H4 (cell line): ENCODE measurements at places on chromosomes 16 and 17. TPM values are rescaled to one million over a fixed set of nuclear protein-coding genes. Genes with fewer than 3 reads are reported as not detected.

Gene KRT12
- not detected in 2 replicates for total RNA-seq

GRCh38 chr17:82314727-82315605 is 2.4 kb downstream of the CD7 start:
- no peak for DNase-seq

DNA sequence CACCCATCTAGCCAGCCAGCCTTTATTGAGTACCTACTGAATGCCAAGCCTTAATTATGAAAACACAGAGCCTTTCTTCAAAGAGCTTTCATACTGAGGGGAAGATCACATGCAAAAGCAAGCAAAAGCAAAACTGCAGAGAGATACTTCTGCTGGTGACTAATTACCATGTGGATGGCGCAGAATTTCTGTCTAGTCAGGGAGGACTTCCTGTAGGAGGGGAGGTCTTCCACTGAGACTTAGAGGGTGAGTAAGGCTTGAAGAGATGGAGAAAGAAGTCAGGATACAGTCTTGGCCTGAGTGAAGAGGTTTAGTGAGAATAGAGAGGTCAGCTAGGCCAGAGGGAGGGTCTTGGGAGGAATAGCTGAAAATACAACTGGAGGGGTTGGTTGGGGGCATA is 53.9 kb upstream of the CCL2 start:
- no peak for DNase-seq

GRCh38 chr16:75070012-75070841 is 46.4 kb downstream of the LDHD start:
- no peak for DNase-seq

Gene TMEM114
- not detected in 2 replicates for total RNA-seq

DNA sequence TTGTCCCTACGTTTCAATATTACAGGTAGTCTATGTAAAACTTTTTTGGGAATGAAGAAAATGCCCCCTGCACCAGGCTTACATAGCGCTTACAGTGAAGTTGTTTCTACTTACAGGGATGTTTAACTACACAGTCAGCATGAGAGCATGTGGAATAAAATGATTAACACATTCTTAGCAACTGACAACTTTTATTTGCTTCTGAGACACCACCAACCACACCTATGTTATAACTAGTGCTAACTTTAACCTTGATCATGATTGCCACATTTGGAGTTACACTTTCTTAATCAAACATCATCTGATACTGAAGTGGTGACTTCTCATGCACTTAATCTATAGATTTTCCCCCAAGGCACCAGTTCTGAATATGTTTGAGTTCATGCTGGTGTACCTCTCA is 20.3 kb upstream of the ZNF267 start:
- no peak for DNase-seq

- DNase-seq: no peak
These were observed 34.5 kb upstream of the TNRC6A start for GRCh38 chr16:24694931-24695330.

GRCh38 chr17:16215002-16215272 is 397 bp downstream of the NCOR1 start:
- DNase-seq: no peak

- DNase-seq: no peak
These were observed 11.7 kb upstream of the MNT start for GRCh38 chr17:2412561-2413021.

DNA sequence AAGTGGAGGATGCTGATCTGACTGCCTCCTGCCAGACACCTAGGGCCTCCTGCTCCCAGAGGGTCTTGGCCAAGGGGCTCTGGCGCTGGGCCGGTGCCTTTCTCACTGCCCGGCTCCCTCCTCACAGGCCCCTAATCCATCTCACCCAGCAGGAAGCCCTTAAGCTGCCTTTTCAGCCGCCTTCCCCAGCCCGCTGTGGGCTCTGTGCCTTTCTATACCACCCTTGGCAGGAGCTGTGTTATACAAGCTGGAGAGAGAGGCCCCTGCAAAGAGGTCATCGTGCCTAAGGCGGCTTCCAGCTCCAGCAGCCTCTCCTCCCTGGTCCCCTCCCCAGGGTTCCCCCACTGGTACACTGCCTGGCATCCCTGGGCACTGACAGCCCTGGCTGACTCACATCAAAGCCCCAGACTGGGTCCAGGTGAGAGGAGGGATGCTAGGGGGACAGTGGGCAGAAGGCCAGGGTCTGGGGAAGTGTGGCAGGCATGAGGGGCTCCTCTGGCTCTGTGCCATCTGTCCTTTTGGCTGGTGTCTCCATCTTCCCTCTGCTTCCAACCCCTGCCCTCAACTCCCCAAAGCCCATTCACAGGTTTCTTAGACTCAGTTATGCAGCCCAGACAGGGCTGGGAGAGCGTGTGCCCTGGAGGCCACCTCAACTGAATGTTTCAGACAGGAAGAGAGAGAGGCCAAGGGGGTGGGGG is 15.3 kb upstream of the FZD2 start:
- no peak for DNase-seq

Gene DNAAF1
- 0.29 TPM in 1 of 2 replicates, not detected in the other for total RNA-seq

- no peak for DNase-seq
These were observed 16.9 kb upstream of the MRPS23 start for GRCh38 chr17:57866723-57867122.

Gene ARHGAP23
- 6.8 and 11.7 TPM in 2 replicates for total RNA-seq

- no peak for DNase-seq
These were observed at the start of gene CORO6 for GRCh38 chr17:29622337-29623282. TSS of gene CORO6 (minus strand) at chr17:29622912. CDS start at chr17:29621421, 1,491 bp downstream.
